ENCODE measurements at places on chromosomes 3 and 15.

DNA sequence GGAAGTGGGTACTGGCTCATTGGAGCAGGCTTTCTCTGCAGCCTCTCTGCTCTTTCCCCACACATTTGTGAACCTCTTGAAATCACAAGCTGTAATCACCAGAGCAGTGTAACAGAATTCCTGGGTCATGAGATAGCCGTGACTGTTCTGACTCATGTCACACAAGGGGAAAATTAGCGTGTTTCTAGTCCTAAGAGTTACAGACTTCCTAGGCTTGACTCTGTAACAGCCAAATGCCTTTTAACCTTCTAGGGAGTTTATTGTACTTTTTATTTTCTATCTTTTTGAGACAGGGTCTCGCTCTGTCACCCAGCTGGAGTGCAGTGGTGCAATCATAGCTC lies 54.7 kb upstream of the TRAK1 start:
- no peak for DNase-seq

GRCh38 chr3:108114423-108115065 lies 23.7 kb upstream of the CD47 start:
- no peak for DNase-seq

- DNase-seq = peak; percentile 88
Measured at GRCh38 chr3:49120438-49121131, at the start of gene USP19. USP19 (minus strand) TSS chr3:49120823; CDS start chr3:49119145, 1,678 bp downstream.

DNA sequence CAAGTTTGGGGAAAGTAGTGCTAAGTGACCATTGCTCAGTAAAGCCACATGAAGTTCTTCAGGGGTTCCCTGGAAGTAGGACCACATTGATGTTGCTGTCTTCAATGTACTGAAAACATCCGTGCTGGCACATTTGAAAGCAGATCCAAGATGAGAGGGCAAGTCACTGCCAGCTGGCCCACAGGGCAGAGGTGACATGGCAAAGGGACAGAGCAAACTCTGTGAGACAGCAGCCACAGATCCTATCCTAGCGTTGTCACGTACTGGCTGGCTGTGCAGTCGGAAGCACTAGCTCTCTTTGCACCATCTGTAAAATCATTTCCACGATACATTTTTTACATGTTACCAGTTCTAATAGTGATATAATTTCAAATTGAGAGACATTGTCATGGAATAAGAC lies 13.8 kb downstream of the MUC13 start:
- no peak for DNase-seq

- DNase-seq = no peak
Measured at GRCh38 chr3:14923476-14923875, 23.9 kb upstream of the NR2C2 start.

GRCh38 chr15:88805031-88805780 lies 2.0 kb downstream of the ACAN start:
- DNase-seq = no peak

GRCh38 chr15:98611808-98612207 lies 36.5 kb upstream of the IGF1R start:
- DNase-seq = no peak

DNA sequence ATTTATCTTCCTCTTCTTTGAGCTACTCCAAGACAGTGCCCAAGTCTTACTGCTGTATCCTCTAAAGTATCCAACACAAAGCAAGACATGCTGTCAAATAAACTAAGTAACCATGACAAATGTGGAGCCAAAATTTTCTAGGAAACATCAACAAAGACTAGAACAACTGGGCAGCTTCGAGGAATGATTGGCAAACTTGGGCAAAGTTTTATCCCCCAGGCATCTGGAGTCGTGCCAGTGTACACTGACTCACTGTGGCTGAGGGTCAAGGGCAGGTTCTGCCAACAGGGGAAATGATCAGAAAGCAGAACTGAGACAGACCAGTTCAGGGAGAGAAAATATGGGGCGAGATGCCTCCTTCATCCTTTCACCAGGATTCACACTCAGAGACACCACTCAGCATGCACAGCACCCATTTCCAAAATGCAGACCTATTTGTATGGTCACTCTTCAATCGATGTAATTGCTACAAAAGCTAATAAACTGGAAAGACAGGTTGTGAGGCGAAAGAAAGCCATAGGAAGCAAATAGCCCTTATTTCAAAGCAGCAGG lies 65.8 kb downstream of the MB21D2 start:
- DNase-seq = peak; percentile 45

GRCh38 chr3:167711439-167711838 lies 23.3 kb downstream of the PDCD10 start:
- no peak for DNase-seq

DNA sequence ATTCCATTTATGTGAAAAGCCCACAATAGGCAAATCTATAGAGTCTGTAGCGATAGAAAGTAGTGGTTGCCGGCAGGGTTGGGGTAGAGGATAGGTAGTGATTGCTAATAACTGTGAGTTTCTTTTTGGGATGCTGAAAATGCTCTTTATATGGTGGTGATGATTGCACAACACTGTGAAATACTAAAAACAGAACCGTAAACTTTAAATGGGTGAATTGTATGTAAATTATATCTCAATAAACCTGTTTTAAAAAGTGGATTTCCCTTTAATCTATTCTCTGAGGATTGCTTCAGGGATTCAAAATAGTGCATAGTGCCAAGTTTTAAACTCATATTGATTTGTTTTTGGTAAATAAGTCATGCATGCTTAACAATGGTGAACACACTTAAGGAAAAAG lies 140.2 kb downstream of the LPP start:
- no peak for DNase-seq

All from omental fat pad (tissue), 4 donors.